GF-D8 (cell line): ENCODE measurements at places on chromosomes 6 and 20.

- no peak for DNase-seq
Observed at GRCh38 chr6:126537061-126537816, 197.3 kb downstream of the CENPW start.

DNA sequence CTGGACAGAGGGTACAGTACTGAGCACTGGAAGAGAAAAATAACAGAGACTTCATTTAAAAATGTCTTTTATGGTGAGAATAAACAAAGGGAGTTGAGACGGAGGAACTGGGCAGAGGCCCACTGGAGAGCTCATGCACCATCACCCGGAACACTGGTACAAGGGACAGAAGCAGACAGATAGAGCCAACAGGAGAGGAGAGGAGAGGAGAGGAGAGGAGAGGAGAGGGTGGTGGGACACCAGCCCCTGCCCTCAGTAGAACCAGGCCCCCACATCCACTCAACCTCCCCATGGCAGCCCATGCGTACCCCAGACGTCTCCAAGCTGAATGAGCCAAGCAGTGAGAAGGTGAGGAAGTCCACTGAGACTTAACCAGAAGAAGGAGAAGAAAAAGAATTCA is 390.5 kb upstream of the CNR1 start:
- no peak for DNase-seq

DNA sequence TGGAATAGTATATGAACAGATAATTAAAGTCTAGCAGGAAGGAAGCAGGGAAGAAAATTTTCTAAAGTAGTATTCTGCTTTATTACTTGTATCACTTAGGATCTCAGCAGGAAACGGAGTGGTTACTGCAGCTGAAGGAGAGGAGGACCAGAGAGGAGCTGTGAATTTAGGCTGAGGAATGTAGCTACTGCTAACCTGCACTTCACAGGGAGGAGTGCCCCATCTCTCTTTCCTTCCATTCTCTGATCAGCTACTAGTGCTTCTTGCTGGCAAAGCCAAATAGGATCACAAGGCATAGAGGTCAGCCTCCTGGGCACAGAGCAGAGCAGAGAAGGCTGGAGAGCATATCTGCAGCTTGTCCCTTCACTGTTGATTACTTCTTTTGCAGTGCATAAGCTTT is 205.3 kb upstream of the ASCC3 start:
- DNase-seq: no peak

DNA sequence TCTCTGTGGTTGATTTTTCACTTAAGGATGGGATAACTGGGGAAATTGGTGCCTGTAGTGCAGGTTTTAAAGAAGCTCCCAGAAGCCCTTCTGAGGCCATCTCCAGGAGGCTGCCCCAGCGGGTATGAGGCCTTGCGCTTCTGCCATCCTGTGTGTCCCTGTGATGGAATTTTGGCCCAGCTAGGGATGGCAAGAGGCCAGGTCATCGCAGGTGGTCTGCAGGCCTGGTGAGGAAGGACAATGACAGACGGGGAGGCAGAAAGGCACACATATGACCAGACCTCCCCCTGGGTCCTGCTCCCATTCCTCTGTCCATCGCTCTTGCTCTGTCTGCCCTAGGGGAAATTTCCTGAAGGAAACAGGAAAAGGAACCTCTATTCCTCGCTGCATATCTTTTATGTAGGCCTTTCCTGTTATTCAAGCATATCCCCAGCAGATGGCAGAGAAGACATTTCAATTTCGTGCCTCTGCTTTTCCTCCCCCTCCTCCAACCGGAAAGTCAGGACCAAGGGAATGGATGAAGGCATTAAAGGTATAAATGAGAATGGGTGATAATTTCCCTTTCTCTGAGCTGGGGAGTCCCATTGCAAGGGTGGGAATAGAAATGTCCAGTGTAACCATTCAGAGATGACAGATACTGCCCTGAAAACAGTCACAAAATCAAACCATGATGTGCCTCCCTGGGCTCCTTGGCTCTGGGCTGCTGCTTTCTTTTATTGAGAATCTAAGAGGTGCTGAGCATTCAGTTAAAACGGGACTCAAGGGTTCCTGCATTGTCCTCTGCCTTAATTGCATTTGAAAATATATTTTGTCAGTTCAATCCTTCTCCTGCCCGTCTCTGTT is 17.6 kb upstream of the HLA-F start:
- no peak for DNase-seq

DNA sequence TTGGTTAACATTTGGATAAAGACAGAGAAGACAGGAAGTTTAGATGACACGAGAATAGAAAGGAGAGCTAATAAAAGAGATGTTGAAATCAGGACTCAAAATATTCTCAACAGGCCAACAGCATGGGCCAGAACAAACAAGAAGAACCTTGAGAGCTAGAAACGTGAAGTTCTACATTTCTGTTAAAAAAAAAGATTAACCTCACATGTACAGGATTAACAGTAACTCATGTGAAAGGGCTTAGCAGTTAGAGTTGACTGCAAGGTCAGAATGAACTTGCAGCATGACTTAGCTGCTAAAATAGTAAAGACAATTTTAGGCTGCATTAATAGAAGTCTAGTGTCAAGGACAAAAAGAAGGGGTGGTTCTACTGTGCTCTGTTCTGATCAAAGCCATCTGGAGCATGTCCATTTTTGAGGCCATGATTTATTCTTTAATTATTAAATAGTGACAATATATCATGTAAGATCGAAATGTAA is 331.1 kb upstream of the HSF2 start:
- no peak for DNase-seq

DNA sequence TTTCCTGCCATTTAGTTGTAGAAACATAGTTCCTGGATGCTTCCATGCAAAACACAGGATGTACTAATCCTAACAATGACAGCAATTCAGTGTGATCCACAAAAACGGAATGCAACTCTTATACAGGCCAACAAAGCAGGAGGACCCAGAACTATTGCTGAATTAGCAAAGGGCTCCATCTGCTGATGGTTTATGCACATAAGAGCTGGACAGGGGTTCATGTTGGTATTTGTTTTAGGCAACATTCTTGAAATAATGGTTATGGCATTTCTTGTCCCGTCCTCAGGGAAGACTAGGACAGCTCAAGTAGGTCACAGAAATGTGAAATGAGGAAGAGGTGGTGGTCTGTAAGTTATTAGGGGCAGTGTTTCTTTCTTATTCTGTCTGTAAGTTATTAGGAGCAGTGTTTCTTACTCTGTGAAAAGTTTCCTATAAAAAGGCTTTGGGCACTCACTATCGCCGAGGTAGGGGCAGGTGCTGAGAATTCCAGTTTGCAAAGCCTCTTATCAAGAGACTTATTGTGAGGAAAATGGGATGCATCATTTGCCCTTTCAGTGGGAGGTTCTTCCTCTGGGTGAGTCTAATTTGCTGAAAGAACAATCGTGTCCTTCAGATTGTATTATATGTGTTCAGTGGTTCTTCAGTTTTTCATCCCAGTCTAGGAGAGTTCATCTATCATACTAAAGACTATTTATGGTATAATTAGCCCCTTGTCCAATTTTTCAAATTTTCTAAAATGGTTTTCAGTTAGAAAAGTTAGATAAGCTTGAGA is 171.1 kb downstream of the MCHR2 start:
- DNase-seq: peak; percentile 9

DNA sequence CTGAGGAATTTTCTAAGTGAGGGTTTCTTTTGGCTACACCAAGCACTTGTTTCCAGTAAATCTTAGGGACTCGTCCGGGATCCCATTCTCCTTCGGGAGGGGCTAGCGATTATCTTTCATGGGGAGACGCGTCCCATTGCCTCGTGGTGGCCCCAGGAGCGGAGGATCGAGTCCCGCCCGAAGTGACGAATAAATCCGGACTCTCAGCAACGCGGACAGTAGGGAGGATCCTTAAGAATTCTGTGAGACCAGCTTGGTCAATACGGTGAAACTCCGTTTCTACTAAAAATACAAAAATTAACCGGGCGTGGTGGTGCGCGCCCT is 69.1 kb upstream of the PRSS16 start:
- no peak for DNase-seq

DNA sequence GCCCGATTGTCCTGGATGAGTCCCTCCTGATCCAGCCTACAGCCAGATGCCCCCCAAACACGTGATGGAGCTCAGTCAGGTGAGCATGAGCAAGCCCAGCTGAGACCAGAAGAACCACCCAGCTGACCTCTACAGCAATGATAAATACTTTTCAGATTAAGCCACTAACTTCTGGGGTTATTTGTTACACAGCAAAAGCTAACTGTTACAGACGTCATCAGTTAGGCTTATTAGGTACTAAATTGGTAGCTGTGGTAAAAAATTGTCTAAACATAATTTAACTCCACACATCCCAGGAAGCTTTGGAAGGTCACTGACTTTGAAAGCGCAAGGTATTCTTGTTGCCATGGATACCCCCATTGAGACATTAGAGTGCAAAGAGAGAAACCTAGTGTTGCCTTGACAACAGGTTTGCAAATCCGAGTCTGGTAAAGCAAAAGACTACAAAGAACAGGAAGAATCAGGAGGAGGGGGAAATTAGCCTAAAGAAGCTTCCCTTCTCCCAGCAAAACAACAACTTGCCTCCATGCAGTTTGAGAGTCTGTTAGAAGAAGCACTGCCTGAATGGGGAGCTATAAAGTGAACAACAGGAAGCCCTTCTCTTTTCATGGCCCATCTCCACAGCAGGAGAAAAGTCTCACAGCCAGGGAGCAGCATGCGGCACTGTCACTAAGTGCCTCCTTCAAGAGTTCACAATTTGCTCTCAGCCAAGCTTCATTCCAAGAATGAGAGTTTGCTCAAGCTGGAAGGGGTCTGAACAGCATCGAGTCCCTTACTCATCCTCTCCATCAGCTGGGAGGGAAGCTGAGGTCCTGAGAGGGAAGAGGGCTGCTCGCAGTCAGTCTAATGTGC is 41.7 kb upstream of the ZNF831 start:
- no peak for DNase-seq

- no peak for DNase-seq
Observed at GRCh38 chr6:118216751-118217150, 309.7 kb downstream of the SLC35F1 start.

DNA sequence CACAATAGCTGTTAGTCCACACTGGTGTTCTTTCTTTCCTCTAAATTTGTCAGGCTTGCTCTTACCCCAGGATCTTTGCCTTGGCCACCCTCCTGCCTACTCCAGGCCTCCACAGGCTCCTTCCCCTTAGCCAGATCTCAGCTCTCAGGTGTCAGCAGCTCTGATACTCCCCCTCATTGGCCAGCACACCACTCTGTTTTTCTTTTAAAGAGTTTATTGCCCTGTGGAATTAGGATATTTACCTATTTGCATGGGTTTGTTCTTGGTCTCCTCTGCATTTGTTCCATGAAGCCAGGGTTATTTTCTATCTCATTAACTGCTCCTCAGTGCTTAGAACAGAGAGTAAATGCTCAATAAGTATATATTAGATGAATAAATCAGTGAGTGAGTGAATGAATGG is 36.8 kb downstream of the GCNT2 start:
- DNase-seq: no peak

GRCh38 chr20:19336631-19337030 is 124.2 kb downstream of the SLC24A3 start:
- no peak for DNase-seq

- no peak for DNase-seq
Observed at GRCh38 chr20:43442282-43442880, 15.3 kb upstream of the SRSF6 start.

- no peak for DNase-seq
Observed at GRCh38 chr20:57787990-57788781, 78.4 kb upstream of the PMEPA1 start.

- no peak for DNase-seq
Observed at GRCh38 chr6:33290459-33290858, 1.1 kb downstream of the PFDN6 start.

DNA sequence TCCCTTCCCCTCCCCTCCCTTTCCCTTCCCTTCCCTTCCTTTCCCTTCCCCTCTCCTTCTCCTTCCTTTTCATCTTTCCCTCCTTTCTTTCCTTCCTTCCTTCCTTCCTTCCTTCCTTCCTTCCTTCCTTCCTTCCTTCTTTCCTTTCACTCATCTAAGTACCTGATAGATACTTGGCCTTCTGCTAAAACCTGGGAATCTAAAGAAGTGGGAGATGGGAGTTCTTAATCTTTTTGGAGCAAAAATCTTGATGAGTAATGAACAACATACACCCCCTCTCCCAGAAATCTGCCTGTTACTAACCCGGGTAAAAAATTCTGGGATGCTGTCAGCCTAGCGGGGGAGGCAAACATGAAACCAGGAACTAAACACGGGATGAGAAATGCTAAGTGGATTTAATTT is 100.7 kb downstream of the VEGFA start:
- DNase-seq: no peak

- DNase-seq: no peak
Observed at GRCh38 chr20:38520261-38520660, 47.6 kb downstream of the RALGAPB start.

DNA sequence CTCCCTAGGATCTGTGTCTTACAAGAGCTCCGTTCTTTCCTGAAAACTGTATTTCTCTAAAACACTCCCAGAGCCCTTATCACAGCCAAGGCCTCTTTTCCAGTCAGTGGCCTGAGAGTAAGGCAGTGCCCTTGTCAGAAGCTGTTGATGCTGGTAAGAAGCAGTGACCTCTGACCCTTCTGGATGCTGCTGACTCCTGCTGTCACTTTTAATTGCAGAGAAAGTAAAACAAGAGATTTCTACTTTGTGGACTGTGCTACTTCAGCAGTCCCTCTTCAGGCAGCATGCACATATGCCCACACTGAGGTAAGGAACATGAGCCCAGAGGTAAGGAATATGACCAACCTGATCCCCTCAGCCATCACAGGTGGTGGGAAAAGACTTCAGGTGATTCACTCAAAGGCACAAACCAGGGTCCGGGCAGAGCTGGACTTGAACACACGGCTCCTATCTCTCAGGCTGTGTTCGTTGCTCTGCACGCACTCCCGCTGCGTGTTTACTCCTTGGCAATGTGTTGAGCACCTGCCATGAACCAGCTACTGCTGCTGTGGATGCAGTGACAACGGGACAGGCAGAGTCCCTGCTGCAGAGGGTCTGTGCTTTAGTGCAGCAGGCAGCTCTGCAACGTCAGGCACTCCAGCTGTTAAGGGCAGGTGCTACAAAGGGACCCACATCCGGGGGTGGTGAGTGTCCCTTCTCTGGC is 201.9 kb upstream of the CST7 start:
- DNase-seq: no peak

DNA sequence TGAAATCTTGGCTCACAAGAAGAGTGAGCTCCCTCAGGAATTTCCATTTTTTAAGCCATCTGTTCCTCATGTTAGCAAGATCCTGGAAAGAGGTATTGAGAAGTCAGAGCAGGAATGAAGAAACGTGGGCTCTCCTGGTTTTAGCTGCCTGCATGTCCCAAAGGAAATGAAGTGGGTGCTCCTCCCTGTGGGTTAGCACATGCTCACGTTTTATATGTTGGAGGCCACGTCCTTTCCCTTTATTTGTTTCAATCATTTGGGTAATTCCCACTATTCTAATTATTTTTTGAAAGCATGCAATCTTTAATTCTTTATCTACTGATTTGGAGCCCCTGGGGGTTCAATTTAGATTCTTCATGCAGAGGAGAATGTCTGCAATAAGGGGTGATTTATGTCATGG is 4.3 kb upstream of the MAP3K4 start:
- no peak for DNase-seq

DNA sequence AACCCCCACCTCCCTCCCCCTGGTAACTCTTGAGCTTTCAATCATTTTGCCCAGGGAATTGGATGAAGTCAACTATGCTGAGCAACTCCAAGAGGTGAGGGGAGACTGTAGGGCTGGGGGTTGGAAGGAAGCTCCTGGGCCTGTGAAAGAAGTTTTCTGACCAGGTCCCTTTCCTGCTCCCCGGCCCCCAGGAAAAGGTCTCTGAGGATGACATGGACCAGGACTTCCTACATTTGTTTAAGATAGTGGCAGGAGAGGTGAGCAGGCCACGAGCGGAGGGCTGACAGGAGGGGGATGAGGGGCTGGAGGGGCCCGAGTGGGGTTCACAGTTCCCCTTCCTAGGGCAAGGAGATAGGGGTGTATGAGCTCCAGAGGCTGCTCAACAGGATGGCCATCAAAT is 21.8 kb downstream of the CAPN11 start:
- DNase-seq: no peak
